ENCODE measurements at places on chromosomes 12 and 14.

GRCh38 chr14:84543859-84544258 is 986.1 kb upstream of the FLRT2 start:
- no peak for DNase-seq

- peak; percentile 45 for DNase-seq
These were observed 3.7 kb upstream of the KRT2 start for GRCh38 chr12:52655720-52656124.

DNA sequence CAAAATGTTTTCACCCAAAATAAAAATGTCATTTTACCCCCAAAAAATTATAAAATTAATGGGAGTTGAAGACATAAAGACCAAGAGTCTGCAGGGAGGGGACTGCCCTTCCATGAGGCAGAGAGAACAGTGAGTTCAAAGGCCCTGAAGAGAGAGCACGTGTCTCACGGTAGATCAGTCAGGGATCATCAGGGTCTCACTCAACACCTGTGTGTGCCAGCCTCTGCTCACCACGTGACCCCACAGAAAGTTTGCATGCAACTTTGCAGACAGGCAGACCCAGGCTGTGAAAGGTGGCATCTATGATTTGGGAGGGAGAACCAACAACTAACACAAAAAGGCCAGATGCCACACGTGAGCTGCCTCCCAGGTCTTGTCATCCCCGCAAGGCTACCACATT is 33.1 kb downstream of the CLMN start:
- no peak for DNase-seq

GRCh38 chr12:75275702-75276101 is 54.4 kb downstream of the CAPS2 start:
- no peak for DNase-seq

GRCh38 chr12:66860752-66861750 is 182.2 kb upstream of the GRIP1 start:
- DNase-seq: peak; percentile 62

GRCh38 chr12:114912811-114913210 is 228.8 kb upstream of the TBX3 start:
- no peak for DNase-seq

DNA sequence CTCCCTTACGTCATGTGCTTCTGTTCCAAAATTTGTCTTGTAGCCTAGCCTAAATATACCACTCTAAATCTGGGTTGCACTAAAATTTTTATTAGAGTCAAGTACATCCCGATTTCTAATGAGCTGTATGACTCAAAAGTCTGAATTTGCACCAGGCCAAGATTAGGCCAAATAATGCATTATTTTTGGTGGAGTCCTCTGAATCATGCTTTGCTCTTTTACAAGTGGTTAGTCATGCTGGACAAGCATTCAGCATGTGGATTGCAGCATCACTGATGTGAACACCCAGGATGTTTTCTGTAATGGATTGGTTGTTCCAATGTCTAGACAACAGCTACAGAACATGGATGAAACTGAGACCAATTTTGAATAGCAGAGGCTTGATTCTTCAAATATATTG is 23.7 kb downstream of the HEBP1 start:
- DNase-seq: no peak

DNA sequence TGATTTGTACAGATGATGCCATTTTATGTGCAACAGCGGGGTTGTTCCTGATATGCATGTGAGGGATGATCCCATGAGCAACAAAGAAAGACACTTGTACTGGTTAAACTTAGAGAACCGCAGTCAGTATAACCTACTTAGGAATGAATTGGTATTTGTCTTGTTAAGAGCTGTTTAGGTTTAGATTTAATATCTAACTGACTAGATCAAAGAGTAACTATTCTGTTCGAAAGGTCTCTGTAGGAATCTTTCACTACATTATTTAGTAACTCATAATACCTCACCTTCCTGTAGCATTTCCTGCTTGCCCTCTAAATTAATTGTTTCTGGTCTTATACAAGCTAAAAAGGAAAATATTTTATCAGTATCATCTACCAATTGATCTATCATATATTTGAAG is 350.4 kb downstream of the TRHDE start:
- no peak for DNase-seq

DNA sequence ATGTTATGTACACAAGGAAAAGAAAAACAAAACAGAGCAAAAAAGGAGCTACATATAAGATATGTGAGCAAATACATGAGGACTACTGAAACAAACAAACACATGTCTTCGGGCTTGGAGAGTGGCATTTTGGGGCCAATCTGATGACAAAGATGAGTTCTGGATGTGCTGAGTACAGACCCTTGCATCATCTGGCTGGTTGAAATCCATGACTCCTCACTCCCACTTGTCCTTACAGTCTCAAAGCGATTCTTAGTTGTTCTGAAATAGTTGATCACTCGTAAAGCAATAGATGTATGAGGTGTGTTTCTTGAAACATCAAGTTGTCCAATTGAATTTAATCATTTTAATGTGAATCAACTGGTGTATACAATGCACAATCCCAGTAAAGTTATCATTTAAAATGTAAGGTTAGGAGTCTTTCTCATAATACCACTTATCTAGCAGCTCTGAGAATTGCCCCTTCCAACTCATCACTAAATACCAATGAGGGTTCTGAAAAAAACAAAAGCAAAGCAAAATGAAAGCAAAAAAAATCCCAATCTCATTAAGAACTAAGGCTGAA is 136.9 kb downstream of the ITPR2 start:
- DNase-seq: no peak

GRCh38 chr12:49346659-49347310 is at the start of gene DNAJC22:
DNAJC22 (plus strand) TSS chr12:49346888; CDS start chr12:49348873, 1,985 bp downstream.
- peak; percentile 54 for DNase-seq

- DNase-seq: no peak
These were observed 190.4 kb upstream of the FAR2 start for GRCh38 chr12:28958553-28959195.

- DNase-seq: no peak
These were observed 37.2 kb downstream of the SMOC1 start for GRCh38 chr14:69916396-69916795.

GRCh38 chr12:120836114-120836684 is 68.0 kb downstream of the SPPL3 start:
- DNase-seq: no peak

DNA sequence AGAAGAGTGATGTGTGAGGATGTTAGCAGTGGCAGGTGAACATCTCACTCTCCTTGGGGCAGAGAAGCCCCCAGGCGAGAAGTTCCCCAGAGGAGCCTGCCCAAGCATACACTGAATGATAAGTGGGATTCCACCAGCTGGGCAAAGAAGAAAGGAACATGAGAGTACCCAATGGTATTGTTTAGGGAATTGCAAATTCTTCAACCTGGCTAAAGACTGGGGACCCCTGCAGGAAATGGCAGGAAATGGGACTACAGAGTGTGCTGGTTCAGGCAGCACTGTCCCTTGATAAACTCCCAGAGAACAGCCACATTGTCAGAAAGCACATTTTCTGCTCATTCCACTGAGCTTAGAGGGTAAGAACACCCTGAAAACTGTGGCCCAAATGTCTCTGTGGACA is 121.3 kb downstream of the RPS29 start:
- DNase-seq: peak; percentile 70

DNA sequence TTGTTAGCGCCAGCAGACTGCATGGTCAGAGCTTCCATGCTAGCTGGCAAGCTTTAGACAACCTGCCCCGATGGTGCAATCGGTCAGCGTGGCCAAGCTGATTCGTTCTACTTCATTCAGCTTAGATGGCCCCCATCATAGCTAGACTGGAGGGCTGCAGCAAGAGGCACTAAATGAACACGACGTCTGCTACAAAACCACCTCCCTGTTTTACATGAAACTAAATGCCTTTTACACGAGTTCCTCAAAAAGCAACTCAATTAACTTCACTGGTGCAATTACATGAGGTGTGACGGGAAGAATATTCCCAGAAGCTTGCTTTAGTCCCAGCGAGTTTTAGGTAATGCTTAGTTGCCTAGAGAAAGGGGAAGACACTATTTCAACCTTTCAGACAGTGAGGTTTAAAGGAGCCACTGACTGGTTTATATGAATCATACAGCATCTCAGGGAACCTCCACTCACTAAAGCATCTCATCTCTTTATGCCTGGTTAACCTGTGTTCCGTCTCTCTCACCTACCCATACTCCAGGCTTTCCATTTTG is 8.4 kb downstream of the NIN start:
- DNase-seq: no peak

DNA sequence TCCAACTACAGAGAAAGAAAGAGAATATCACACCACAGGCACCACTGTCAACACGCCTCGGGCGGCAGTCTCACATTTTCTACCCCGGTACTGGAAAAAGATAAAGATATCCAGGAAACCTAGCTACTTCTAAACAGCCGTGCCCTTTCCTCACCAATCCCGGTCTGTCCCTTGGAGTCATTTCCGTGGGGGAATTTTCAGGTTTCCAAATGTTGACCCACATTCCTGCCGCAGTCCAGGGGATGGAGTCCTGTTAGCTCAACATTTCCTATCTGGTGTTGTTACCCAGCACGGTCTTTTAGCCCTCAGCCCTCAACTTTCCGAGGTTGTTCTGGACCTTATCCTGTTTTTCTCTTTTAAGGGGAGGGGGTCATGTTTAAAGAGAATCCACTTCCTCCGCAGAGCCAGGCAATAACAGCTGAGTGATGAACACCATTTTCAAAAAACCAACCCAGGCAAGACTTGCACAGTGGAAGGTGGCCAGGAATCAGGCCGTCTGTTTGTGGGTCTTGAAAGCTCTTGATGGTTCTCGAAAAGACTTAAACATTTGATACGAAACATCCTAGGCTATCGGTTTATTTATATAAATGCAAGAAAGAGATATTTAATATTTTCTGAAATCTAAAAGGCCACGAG is 4.6 kb downstream of the SSH1 start:
- DNase-seq: no peak

DNA sequence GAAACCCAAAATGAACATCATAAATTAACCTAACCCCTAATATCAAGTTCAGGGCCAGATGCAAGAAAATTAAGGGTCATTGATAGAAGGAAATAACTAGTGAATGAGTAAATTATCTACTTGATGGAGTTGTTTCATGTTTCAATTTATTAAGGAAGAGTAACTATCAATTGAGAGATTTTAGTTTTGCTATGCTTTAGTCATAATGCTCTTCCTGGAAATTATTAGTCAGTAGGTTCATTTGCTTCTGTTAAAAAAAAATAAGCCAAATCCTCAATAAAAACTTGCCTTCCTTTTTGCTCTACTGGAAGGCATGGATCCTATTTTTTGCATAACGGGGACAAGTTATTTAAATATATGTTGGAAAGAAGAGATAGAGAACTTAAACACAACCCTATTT is 59.0 kb upstream of the HIF1A start:
- DNase-seq: no peak

GRCh38 chr12:30794591-30795409 is 40.0 kb upstream of the CAPRIN2 start:
- DNase-seq: peak; percentile 77

GRCh38 chr12:117835156-117835555 is 133.6 kb downstream of the KSR2 start:
- no peak for DNase-seq

DNA sequence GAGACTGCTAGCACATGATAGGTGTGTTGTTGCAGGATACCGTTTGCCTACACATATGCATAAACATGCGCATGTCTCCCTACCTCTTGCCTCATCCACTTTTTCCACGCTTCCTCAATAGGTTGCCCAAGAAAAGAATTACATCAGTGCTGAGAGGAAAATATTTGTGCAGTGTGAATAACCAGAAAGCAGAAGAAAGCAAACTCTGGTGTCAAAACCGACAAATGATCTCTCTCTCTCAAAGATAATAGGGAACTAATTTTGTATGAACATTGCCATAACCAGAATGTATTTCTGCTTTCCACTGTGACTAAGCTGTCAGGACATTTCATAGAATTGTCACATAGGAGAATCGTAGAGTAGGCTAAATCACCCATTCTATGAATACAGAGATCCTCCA is 1.3 kb downstream of the CLEC7A start:
- no peak for DNase-seq

DNA sequence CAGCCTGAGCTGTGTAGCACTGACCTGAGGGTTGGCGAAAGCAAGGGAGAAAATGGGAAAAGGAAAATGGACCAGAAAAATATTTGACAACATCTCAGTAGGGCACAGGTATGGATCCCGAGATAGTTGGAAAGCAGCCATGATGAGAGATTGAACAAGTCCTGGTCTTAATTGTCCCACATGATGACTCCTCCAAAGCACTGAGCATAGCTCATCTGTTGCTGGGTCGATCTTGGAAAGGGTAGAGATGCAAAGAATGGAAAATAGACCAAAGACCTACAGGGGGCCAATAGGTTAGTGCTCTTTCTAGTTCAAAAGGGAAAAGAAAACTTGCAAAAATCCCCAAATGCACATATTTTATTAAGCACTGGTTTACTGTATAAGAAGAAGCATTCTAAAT is 251.9 kb downstream of the SEC23A start:
- no peak for DNase-seq

GRCh38 chr12:116808113-116809105 is 70.3 kb downstream of the RNFT2 start:
- DNase-seq: no peak

GRCh38 chr12:46468160-46468559 is 95.6 kb upstream of the SLC38A2 start:
- DNase-seq: no peak

DNA sequence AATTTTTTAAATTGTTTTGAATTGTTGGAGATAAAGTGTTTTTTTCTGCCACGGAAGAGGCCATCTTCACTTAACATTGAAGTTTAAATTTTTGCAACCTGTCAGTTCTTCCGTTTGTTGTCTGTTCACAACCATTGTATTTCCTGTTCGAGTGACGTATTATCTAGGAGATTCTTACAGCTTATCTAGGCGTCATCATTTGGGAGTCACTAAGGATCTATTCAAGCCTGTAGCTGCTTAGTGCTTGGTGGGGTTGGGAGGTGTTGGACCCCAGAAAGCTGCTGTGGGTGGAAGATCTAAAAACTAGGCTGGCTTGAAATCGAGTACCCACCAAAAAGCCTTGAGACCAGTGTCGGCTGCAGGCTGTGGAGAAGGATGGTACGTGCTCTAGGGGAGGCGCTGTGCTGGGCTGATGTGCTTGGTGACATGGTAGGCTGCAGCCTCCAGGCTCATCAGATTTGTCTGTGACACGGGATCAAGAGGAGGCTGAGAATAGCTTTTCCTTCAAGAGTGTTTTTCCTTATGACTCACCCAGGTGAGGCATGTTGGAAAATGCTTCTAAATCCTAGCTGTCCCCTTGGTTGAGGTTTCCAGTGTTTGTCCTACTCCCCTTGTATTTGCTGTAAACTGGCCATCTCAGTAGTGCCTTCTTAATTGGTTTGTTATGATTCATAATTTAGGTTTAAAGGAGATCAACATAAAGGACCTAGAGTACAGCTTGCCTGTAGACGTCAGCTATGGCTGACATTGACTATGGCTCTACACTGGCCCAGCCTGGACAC is 57.8 kb downstream of the ATG14 start:
- no peak for DNase-seq

GRCh38 chr12:112710414-112710813 is 81.1 kb upstream of the RPH3A start:
- DNase-seq: no peak

DNA sequence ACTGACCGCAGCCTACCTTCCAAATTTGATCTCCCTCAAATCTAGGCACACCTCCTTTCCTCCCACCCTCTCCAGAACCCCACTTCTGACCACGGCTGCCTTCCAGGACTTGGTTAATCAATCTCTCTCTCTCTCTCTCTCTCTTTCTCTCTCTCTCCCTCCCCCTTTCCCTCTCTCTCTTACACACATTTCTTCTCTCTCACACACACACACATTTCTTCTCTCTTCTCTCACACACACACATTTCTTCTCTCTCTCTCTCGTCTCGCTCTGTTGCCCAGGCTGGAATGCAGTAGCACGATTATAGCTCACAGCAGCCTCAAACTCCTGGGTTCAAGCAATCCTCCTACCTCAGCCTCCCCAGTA is 521 bp upstream of the GMFB start:
- no peak for DNase-seq

- no peak for DNase-seq
These were observed 18.3 kb upstream of the GXYLT1 start for GRCh38 chr12:42162965-42163364.
